ENCODE measurements at places on chromosomes 16 and 17. TPM values are rescaled to one million over a fixed set of nuclear protein-coding genes. Genes with fewer than 3 reads are reported as not detected.

DNA sequence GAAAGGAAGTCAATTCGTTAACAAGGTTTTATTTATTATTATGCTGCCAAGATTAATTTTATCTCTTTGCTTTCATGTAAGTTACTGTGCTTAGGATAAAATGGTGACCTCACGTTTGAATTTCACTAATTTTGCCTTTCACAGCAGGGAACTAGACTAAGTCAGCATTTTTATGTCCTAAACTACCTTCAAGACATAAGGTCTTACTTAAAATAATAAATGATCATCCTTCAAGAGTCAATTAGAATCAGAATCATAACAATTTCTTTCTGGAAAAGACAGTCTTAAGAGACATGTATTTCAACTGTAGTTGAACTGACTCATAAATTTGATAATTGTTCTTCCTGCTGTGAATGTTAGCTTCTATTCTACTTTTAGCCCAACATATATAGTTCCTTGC lies 893.8 kb downstream of the KCNJ2 start:
- DNase-seq, result no peak

DNA sequence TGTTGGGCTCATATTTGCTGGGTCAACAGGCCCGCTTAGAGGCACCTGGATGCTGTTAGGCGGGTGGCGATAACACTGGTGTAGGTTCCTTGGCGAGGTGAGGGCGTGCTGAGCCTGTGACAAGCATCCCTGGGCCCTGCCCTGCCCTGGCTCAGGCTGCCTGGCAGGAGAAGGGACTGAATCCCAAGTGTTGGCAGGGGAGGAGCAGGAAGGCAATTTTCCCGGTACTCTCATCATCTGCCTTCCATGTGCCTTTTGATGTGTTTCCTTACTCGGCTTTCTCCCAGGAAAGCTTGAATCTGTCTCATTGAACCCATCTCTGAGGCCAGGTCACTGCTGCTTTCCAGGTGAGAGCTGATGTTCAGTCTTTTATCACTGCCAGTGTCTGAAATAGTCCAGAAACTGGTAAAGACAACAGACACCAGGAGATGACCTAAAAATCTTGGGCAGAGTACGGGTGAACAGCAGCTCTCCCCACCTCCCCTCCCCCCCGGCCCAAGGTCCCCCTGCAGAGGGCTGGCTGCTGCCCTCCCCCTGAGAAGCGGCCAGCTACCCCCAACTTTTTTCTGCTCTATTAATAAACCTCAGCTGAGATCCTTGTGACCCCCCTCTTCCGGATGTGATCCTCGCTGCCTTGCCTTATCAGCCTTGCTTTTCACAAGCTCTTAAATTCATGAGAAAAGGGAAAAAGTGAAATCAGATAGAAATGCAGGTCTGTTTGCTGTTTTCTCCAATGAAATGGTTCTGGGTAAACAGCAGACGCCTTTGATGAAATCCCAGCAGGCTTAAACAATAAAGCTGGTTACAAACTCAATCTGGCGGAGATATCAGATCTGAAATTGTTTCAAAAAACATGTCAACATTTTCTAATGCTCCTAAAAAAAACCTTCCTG lies 29.0 kb downstream of the RTN4RL1 start:
- DNase-seq, result no peak

DNA sequence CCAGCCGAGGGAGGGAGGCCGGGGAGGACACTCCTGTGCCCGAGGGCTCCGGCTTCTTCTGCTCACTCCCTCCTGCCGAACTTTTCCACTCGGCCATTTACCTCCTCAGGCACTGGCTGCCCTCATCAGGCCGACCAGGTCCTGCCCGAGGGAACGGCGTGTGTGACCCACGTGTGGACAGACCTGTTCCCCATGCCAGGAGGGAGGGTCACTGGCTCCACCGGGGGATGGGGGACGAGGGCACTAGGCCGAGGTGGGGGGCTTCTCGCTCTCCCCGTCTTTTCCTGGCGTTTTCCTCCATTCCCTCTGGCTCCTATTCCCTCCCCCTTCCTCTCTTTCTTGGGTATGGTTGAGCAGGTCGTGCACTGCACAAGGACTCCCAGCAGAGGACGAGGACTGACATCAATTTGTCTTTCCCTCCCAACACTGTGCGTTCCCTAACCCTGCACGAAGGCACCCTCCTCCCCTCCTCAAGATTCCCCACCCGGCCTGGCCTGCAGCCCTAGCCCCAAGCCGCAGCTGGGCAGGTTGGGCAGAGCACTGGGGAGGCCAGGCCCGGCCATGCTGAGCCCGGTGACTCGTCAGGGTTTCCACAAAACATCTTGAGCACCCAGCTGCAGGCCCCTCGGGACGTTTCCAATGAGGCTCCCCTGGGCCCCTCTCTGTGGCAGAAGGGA lies 3.2 kb upstream of the IL17C start:
- no peak for DNase-seq

- no peak for DNase-seq
These were observed 34.5 kb downstream of the SIAH1 start for GRCh38 chr16:48350736-48351135.

DNA sequence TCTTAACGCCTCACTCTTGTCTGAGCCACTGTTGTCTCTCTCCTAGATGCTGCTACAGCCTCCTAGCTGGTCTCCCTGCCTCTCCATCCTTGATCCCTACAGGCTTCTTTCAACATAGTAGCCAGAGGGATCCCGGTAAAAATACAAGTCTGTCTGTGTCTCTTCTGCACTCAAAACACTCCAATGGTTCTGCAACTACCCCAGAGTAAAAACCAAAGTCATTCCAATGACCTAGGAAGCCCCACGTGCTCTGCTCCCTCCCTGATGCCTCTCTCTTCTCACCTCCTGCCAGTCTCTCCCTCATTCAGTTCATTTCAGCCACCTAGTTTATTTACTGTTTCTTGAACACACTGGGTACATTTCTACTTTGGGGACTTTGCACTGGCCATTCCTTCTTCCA lies 135.2 kb downstream of the NPIPB5 start:
- no peak for DNase-seq

GRCh38 chr17:80942423-80943345 lies 49.0 kb upstream of the CHMP6 start:
- peak; percentile 95 for DNase-seq

GRCh38 chr17:71902894-71903506 lies 217.8 kb upstream of the SOX9 start:
- no peak for DNase-seq

DNA sequence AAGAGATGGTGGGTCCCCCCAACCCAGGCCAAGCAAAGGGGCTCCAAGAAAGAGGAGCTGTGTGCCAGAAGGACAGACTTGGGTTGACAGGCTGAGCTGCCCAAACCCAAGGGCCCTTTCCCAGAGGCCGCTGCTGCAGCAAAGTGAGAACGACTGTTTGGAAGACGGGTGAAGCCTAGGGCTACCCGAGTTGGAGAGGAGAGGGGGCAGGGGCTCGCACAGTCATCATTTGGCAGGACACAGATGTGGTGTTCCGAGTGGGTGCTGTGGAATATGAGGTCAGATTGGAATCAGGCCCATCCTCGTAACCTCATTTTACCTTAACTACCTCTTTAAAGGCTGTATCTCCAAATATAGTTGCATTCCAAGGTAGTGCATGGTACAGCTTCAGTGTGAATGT lies 5.3 kb upstream of the MFAP4 start:
- no peak for DNase-seq

GRCh38 chr16:30470170-30470512 lies 2.4 kb upstream of the ITGAL start:
- DNase-seq, result no peak

- no peak for DNase-seq
These were observed 10.9 kb downstream of the ACLY start for GRCh38 chr17:41907633-41908539.

GRCh38 chr16:68479271-68479670 lies 31.0 kb upstream of the SMPD3 start:
- no peak for DNase-seq

GRCh38 chr16:81846105-81846504 lies 67.0 kb downstream of the PLCG2 start:
- DNase-seq, result no peak

DNA sequence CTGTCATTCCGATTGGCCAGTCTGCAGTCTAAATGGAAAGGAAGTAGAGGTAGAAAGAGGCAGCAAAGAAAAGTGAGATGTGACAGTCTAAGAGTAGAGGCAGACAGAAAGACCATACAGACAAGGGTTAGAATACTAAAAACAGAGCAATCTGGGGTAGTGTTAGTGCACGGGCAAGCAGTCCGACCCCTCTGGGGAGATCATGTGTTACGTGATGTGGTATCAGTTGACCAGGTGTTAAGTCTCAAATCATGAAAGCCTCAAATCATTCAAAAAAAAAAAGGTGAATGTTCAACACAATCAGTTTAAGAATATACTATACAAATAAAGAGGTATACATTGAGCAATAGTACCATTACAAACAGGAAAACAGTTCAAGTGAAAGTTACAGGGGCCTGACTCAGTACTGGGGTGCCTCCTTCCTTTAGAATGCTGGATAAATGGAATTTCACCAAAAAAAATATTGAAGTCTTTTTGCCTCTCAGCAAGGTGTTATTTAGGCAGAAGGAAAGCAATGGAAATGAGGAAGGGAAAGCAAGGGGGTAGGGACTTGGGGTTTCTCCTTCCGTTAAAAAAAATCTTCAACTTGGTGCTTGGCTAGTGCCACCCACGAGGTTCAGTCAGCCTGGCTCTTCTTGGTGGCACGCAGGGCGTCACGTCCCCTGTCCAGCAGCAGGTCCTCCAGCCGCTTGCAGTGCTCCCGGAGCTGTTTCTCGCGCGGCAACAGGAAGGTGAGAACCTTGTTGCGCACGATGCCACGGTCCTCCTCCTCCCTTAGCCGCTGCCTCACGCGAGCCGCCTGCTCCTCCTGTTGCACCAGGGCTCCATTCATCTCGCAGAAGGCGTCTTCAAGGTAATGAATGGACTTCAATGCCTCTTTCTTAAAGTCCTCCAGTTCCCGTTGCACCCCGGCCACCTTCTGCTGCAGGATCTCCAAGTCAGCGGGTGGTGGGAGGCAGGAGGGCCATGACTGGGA lies 616 bp downstream of the CCDC182 start:
- no peak for DNase-seq

DNA sequence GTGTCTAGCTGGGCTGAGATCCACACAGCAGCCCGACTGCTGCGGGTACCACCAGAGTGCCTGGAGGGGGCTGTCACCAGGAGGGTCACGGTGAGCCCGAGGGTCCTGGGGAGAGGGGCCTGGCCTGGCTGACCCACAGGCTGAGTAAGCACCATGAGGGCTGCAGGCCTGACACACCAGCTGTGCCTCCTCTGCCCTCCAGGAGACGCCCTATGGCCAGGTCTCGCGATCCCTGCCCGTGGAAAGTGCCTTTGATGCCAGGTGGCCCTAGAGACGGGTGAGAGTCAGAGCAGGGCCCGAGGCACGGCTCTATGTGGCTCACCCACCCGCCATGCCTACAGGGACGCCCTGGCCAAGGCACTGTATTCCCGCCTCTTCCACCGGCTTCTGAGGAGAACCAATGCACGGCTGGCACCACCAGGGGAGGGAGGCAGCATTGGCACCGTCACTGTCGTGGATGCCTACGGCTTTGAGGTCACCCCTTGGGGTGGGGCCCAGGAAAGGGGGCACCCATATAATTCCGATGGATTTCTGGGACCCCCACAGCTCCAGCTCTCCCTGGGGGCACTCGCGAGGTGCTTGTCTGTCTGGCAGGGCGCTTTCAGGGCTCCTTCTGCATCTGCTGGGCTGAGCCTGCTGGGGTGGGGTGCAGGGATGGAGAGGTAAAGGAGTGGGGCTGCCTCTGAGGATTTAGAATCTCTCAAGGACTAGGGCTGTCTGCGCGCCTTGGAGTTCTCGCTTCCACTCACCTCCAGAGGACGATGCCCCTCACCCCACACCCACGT lies 7.1 kb downstream of the MYO15B start:
- no peak for DNase-seq

DNA sequence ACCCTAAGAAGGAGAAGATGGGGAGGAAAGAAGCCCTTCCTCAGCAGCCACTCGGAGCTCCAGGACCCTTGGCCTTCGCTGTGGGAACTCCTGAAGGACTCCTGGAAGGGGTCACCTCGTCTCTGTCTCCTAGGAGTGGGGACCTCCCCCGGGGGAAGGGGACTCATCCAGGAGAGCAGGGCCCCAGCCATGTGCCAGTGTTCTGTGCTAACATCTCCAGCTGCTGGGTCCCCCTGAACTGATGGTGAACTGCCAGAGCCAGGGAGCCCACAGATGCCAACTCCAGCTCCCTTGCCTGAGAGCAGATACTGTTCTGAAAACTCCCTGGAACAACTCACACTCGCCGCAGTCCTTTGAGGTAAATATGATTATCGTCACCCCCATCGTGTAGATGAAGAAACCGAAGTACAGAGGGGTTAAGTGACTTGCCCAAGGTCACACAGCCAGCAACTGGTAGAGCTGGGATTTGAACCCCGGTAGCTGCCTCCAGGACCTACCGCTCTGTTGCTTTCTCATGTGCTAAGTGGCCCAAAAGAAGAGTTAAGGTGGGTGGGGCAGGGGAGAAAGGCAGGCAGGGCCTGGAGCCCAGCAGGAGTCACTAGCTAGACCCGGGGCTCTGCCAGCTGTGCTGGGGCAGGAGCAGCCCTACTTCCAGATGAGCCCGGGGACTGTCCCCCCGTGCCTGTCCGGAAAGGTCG lies 10.5 kb downstream of the TIMM22 start:
- DNase-seq, result no peak

C16orf89 gene
- total RNA-seq, result 1.2 TPM

FAM171A2 gene
- 0.11 TPM for total RNA-seq

GAS2L2 gene
- total RNA-seq, result 0.09 TPM

KRT34 gene
- total RNA-seq, result not detected

NETO2 gene
- total RNA-seq, result 3.9 TPM

SPNS3 gene
- total RNA-seq, result not detected

Data from psoas muscle (tissue), 8 donors.